ENCODE measurements at places on chromosomes 5 and 9.

DNA sequence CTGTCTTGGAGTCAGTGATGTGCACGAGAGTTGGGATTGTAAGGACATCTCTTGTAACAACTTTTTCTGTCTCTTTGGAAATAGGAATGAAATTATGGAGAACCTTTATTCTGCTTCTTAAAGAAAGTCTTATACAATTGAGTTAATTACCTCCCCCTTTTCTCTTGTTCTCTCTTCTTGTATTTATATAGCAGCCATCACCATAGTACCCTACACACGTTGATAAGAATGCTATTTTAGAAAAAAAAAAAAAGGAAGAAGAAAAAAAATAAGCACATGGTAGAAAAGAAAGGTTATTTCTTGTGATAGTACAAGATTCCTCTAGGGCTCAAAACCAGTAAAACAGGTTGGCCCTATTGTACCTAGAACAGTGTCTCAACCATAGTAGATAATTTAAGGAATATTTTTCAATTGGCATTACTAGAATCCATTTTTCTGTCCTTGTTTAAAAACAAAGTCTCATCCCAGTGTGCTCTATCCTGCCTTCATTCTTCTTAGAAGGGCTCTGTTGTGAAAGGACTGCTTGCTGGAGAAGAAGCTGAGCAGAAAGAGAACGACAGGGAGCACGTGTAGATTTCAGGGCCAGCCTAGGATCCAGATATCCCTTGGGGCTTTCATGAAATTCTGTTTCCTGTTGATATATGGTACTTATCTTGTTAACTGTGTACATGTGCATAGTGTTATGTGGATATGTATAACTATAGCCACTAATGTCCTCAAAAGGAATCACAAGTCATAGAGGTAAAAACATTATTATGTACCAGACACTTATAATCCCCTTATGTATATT is 392.3 kb upstream of the MEF2C start:
- no peak for DNase-seq

DNA sequence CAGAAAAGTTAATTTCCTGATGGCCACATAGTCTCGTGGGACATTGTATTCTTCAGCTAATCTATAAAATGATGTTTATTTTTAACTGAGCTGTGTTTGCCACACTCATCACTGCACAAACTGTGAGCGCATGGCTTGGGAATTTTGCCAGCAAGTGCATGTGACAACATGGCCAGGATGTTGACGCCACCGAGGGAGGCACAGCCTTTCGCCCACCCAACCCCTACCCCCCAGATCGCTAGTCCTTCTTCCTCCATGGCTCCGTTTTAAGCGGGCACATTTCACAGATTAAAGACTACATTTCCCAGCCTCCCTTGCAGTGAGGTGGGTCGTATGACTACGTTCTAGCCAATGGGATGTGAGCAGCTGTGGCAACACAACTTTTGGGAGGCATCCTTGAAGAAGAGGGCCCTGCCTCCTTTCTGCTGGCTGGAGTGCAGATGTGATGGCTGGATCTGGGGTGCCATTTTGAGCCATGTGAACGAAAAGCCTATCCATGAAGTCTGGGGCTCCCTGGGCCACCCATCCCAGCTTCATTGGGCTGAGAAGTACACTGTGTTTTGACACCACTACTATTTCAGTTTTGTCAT is 7.9 kb downstream of the NRARP start:
- DNase-seq: no peak

- DNase-seq: no peak
These were observed 43.8 kb upstream of the CDKN2AIPNL start for GRCh38 chr5:134455466-134455865.

DNA sequence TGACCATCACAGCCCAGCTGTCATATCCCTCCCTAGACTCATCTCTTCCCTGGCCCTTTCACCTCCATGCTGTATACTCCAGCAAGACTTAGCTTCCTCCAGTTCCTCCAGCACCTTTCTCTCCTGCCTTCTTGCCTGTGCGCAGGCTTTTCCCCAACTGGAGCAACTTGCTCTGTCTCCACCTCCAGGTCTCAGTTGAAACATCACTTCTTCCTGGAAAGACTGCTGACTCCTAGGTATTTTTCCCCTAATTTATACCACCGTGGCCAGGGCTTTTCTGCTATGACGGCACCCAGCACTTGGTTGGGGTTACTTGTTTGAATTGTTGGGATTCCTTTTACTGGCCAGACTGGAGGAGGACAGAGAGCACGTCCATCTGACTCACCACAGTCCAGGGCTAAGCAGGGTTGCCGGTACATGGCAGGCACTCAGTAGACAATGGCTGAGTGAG is 67.5 kb downstream of the KCNIP1 start:
- no peak for DNase-seq

GRCh38 chr5:15690611-15691010 is 190.6 kb downstream of the FBXL7 start:
- DNase-seq: no peak

GRCh38 chr9:127967151-127967809 is 13.5 kb downstream of the EEIG1 start:
- no peak for DNase-seq

DNA sequence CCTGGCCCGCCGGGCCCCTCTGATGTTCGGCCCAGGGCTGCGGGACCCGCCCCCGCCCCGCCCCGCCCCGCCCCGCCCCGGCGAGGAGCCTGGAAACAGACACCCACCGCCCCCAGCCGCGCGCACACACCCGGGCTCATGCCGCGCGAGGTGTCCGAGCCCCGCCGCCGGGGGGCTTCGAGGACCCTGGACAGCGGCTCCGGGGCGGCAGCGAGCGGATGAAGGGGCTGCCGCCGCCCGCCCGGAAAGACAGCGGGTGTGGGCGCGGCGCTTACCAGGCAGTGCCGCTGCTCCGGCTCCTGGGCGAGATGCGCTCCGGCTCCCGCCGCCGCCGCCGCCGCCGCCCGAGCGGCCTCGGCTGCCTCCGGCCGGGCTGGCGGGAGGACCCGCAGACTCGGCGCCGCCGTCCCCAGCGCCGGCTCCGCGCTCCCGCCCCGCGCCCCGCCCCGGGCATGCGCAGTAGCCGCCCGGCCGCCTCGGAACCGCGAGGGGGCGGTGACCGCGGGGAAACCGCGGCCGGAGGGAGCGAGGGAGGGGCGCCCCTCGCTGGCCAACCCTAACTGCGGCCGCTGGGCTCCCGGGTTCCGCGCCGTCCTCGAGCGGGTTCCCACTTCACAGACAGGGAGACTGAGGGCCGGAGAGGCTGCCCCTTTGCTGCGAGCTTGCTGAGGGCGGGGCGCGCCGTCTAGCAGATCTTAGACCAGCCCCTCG is at the start of gene GPRIN1:
TSS of gene GPRIN1 (minus strand) at position 433 of the 711 bp plus-strand sequence. CDS start 10,322 bp downstream, outside the sequence.
- DNase-seq: no peak

GRCh38 chr5:141637123-141637766 is 448 bp downstream of the RELL2 start:
- DNase-seq: peak; percentile 41

DNA sequence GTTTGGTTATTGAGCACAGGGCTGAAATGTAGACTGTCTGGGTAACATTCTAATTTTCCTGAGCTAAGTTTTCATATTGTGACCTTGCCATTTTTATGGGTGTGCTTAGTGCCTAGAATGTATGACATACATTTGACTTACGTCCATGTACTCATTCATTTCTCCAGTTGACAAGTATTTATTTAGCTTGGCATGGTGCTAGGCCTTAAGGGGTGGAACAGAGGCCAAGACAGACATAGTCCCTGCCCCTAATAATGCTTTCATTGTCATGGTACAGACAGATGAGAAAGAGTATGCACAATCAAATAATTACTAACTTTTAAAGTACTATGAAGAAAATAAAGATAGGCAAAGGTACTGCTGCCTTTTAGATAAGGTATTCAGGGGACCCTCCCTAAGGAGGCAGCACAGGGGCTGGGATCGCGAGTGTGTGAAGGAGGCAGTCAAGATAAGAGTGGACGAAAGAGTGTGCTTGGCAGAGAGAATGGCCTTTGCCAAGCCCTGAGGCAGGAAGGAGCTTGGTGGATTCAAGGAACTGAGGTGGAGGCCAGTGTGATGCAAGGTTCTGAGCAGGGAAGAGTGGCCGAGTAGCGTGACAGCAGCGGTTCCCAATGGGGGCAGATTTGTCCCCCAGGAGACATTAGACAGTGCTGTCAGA is 128.0 kb downstream of the PIP5K1B start:
- no peak for DNase-seq

Data from stimulated activated CD4-positive, alpha-beta T cell treated with anti-CD3 and anti-CD28 coated beads, TNF-alpha, amount 100 ng/mL, for 1 hour (primary cell).